ENCODE measurements at places on chromosomes 16 and 17.

DNA sequence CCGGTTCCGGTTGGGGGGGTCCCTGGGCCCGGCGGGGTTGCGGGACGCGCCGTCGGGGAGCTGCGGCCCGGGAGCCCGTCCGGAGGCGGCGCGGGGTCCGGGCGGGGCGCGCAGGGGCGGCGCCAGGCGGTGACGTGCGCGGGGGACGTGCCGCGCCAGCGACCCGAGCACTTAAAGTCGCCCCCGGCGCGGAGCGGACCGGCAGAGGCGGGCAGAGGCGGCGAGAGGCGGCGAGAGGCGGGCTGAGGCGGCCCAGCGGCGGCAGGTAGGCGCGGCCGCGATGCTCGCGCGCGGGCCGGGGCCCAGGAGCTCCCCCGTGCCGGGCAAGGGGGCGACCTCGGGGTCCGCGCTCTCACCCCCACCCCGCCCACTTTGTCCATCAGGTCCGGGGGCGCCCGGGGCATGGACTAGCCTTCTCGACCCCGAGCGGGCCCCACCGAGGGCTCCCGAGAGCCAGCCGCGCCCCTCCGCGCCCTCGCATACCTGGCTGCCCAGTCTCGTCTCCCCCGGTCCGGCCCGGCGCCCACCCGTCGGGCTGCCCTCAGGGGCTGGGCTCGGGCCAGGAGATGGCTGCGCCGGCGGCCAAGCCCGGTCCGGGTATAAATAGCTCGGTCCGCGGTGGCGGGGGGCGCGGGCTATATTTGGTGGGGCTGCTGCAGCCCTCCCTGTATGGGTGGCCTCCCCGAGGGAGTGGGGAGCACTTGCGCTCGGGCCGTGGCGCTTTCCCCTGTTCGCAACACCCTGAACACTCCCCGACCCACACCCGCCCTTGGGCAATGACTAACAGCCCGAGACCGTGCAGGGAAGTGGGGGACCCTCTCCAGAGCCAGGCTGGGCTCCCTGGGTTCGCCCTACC is at the start of gene SLC16A3:
Gene SLC16A3, plus strand, starts transcription at position 201 of the 856 bp plus-strand sequence. CDS start 6,967 bp downstream, outside the sequence.
- no peak for DNase-seq

DNA sequence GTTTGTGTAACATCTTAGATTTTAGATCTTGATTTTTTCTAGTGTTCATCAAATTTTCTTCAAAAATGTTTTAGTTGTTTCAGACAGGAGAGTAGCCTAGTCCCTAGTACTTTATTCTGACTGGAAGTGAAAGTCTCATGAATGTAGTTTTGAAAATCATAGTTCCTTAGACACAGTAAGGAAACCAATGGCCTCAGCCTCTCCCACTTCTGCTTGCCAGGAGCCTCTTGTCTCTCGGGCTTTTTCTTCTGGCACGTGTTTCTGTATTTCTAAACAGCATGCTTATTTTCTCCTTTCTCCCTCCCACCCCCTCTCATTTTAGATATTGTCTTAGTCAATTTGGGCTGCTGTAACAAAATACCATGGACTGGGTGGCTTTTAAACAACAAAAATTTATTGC is 9.8 kb downstream of the SLFN5 start:
- no peak for DNase-seq

- DNase-seq, result no peak
Observed at GRCh38 chr16:71724320-71724751, at the start of gene PHLPP2. PHLPP2 (minus strand) TSS chr16:71724701; CDS start chr16:71714795, 9,906 bp downstream.

DNA sequence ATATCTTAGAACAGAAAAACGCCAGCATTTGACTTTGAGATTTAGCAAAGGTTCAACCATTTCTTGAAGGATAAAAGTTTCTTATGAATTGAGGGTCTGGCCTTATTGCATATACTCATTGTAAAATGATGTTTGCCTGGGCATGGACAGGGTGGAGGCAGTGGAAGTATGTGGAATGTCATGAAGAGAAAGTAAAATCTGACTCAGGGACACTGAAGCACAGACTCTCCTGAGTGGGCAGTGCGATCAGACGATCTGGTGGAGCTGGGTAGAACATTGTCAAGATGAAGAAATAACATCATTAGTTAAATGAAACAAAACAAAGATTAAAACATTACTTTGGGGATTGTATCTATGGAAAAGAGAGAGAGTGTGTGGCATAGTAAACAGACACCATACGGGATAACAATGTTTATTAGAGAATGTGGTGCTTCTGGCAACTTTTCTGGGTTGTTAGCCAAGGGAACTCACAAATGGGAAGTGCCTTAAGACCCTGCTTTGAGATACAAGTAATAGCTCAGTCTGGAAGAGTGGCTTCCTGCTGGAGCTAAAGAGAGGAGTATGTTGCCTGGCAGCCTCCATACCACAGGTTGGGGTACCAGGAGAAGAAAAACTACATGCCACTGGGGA is 4.4 kb downstream of the MAP3K3 start:
- DNase-seq, result no peak

GRCh38 chr17:72766761-72767356 is 325.6 kb downstream of the SLC39A11 start:
- no peak for DNase-seq

DNA sequence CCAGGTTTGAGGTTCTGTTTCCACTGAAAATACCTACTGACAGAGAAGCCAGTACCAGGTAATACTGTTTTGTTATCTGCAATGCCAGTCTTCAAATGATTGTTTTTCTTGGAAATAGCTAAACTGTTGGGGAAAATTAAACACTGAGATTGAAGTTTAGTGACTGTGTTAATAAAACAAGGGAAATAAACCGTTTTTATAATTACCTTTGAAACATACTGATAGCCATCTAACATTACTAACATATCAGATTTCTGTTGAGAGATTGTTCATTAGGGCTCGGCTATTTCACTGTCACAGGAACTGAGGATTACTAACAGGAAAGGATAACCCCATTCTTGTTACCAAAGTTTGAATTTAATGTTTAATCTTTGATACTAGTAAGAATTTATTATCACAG is 42.1 kb downstream of the CYB5B start:
- DNase-seq, result no peak

- DNase-seq, result no peak
Observed at GRCh38 chr17:63419949-63420867, 25.9 kb downstream of the CYB561 start.

GRCh38 chr16:68257251-68257905 is 6.9 kb upstream of the SLC7A6 start:
- DNase-seq, result no peak

- DNase-seq, result no peak
Observed at GRCh38 chr16:81588326-81589081, 143.9 kb downstream of the CMIP start.

DNA sequence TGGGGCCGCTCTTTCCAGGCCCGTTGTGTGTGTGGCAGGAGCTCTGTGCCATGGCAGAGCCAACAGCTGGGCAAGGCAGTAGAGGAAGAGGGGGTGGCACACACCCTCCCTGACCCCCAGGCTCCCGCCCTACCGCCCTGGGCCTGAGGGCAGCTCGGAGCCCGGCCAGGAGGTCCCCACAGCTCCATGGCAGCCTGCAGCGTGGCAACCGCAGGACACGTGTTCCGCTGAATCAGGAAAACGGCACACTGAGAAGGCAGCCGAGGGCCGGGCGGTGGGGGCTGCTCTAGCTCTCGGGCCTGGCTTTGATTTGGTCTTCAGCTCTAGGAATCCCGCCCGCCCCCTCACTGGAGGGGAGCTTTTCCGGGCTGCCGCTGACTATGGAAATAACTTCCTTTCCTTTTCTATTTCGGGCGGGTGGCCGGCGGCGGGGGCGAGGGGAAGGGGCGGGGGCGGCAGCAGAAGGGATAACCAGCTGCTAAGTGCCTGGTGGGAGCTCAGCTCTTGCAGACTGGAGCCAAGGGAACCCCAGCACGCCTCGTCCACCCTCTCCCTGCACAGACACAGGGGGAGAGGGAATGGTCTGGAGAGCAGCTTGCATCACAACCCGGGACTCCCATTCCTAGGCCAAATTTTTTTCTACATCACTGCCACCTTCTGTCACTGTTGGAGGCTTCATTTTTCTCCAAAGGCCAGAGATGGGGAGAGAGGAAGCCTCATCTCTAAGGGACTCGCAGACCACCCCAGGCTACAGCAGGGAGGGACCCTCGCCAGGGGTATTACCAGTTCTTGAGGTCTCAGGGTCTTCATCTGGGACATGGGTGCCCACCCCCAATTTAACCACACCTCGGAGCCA is 24.8 kb upstream of the MRPS23 start:
- peak; percentile 68 for DNase-seq

DNA sequence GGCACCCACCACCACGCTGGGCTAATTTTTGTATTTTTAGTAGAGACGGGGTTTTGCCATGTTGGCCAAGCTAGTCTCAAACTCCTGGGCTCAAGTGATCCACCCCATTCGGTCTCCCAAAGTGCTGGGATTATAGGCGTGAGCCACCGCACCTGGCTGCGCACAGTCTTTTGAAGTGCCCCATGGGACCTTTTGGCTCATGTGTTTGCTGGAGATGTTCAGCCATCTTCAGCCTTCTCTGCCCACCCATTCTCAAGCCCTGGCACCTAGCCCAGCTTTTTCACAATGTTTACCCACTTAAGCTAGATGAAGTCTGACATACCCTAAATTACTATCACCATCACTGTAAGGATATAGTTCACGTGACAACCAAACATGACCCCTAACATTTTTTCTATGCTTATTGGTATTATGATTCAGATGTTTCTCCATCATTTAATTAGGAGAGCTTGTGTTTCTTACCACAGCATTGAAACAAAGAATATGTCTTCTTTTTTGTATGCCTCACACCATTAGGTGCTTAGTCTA is 32.3 kb downstream of the PECAM1 start:
- DNase-seq, result no peak

- DNase-seq, result no peak
Observed at GRCh38 chr17:78709751-78710181, 72.3 kb downstream of the CYTH1 start.

DNA sequence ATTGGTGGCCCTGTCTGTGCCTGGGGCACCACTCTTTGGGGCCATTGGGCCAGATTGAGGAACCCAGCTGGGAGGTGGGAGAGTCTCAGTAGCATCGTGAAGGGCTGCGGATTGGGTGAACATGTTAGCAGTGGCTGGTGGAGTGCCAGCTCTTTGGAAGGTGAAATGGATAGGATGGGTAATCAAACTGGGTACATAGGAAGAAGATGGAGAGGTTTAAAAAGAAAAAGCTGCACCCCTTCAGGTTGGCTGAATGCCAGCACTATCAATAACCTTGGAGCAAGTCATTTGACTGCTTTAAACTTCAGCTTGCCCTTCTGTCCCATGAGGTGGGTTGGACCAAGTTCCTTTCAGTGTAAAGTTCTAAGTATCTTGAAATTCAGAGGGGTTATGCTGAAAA is 95.0 kb downstream of the RPTOR start:
- no peak for DNase-seq

DNA sequence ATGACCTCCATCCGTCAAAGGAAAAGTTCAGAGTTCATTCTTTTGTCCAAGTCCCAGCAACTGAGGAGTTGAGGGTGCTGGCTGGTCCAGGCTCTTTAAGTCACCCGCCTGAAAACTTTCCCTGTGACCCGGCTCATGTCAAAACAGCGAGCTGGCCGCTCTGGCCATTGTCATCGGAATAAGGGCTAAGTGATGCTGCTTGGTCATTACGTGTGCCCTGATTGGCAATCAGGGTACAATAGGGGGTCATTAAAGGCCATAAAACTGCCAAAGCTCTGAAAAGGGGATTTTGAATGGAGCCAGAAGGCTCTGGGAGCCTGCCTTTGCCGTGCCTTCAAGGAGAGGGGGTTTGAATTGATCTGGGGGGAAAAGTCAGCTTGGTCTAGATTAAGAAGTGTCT is 88.5 kb upstream of the IRX3 start:
- DNase-seq, result peak; percentile 49
